ENCODE measurements at places on chromosomes 7 and 10.

- DNase-seq: no peak
Measured at GRCh38 chr10:88792661-88793060, 9.9 kb upstream of the LIPM start.

DNA sequence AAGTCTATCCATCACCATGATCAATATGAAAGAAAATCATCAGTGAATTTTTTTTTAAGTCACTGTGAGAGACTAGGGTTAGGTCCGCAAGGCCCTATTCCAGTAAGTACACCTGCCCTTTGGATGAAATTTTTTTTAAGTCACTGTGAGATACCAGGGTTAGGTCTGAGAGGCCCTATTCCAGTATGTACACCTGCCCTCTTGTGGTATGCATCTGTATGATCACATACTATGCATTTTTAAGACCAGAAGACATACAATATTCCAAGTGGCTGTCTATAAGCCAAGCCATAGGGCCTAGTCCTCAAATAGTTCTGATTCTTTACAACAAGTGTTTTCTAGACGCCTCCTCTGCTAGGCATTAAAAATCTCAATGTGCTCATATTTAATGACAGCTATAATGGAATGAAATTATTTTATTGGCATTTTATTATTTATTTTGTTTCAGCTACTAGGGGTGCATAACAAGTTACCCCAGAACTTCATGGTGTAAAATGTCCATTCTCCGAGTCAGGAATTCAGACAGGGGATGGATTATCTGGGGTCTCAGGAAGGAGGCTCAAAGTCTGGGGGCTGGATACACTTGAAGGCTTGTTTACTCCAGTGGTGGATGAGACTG, 53.1 kb downstream of the TEX36 start:
- DNase-seq: peak; percentile 46

- DNase-seq: peak; percentile 42
Measured at GRCh38 chr7:131327049-131327625, 539 bp upstream of the MKLN1 start.

DNA sequence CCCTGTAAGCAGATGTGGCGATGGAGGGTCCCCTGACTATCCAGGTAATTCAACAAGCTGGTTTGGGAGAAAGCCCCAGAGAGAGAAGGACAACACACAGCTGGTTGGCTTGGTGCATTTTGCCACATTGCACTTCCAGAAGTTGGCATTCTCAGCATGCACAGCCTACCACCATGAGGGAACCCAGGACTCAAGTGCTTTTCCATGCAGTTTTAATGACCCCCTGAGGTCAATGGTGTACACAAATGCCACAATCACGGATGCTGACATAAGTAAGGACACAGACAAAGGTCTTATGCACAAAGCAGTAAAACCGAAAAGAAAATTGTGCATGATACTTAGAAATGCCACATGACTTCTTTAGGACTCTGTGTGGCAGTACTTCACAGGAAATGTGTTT, 645.1 kb downstream of the KCNMA1 start:
- no peak for DNase-seq

DNA sequence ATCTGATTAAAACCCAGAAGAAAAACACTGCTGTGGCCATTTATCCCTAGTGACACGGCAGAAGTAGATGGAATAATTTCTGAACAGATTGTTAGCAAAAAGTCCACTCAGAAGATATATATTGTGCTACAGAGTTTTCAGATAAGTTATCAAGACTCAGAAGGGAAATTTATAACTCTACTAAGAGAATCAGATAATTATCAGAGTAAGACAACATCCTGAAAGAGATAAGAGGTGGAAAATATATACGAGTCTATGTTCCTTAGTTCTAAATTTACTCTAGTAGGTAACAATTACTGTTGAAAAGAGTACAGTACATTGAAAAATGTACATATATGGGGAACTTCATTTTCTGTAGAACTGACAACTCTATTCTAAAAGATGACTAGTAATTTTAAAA, 176.7 kb downstream of the GNAI1 start:
- DNase-seq: no peak

DNA sequence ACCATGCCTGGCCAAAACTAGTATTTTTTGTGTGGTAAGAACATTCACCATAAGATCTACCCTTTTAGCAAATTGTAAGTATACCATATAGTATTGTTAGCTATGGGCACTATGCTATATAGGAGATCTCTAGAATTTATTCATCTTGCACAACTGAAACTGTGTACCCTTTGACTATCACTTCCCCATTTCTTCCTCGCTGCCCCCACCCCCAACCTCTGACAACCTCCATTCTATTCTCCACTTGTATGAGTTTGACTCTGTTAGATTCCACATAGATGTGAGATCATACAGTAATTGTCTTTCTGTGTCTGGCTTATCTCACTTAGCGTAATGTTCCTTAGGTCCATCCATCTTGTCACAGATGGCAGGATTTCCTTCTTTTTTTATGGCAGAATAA, 3.6 kb downstream of the CASP7 start:
- DNase-seq: peak; percentile 26

DNA sequence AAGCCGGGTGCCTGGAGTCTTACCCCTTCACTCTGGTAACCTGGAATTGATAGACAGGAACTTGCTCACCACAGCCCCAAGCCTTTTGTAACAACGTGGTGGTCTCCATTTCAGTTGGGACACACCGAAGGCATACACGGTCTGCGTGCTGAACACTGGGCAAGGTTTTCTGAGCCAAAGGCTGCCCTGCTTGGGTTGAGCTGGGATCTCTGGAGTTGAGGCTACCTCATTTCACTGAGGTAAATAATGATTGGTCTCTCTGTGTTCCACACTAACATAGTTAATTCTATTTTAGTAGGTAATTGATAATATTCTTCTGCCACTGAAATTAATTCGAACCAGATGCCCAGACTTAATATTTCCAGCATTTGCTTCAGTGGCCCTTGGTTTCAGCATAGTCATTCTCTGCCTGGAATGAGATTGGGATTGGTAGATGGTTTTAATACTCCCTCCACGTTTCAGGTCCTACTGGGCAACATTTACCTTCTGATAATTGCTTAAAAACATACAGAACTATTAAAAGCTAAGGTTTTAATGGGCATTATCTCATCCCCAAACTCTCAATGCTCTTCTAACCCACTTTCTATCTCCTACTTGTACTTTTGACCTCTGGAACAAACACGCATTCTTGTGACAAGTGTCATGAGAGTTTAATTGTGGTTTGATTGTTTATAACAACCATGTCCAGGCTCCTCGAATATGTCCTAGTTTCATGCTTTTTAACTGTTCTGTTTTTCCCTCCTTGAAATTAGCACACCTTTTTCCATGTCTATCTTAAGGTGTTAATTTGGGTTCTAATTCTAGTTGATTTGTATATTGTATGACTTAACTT, 202.3 kb upstream of the KLF6 start:
- DNase-seq: no peak

DNA sequence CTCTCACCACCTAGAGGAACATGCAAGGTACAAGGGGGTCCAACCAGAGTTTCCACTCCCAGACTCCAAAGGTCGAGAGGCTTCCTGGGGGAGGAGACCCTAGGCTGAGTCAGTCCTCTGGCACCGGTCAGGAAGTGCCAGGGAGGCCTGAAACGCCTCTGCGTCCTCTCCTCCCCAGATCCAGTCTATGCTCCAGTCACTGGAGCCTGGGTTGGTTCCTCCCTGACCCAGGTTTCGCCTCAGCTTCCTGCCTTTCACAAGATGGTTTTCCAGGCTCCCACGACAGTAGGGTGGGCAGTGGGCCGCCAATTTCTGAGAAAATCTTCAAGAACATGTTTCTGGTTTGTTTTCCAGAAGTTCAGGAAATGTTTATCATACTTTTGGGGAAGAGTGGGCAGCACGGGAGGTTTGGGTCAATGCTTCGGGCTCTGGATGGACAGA, 30.0 kb downstream of the DUSP5 start:
- no peak for DNase-seq

DNA sequence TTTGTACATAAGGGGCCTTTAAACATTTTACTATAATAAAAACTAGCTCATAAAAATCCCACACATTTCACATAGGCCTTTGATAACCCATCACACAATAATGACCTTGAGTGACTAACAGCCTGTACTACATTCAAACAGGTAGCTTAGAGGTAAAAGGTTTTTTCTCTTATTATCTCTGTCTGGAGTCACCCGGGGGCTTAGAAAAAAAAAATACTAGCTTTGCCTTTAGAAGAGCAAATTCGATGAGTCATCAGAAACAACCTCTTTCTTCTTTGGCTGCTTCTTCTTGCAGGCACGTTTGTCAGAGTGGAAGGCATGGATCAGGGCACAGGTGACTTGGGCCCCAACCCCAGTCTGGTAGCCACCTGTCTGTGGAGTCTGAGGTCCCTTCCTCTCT, 43.4 kb upstream of the ADO start:
- no peak for DNase-seq

DNA sequence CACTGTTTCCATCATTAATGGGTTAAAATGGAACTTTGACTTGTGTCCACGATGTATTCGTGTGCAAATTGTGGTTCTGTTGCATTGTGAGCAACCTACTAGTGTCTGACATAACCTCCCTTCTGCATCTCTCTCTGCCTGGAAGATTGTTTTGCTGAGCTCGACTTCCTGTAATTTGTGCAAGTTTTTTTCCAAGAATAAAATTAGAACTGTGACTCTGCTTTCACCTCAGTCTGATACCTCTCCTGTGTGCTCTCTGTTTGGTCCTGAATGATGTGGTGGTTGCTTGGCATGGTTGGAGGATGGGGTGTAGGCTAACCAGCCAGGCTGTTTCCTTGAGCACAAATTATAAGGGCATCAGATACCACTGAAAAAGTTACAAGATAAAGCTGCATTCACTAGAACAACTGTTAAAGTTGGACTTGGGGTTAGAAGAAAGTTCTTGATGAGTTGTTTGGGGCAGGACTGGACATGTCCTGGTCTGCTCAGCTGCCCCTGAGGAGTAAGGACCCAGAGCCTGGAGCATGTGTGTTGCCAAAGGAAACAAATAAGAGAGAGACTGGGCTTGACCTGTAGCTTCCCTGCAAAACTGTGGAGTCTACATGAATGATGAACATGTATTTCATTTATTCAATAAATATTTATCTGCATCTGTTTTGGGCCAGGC, 1.9 kb upstream of the VOPP1 start:
- DNase-seq: no peak

- no peak for DNase-seq
Measured at GRCh38 chr7:52472006-52472620, 563.3 kb upstream of the POM121L12 start.

- DNase-seq: no peak
Measured at GRCh38 chr7:108911016-108911415, 341.3 kb downstream of the DNAJB9 start.

GRCh38 chr7:148700661-148701064, 2.0 kb downstream of the CUL1 start:
- DNase-seq: peak; percentile 47

DNA sequence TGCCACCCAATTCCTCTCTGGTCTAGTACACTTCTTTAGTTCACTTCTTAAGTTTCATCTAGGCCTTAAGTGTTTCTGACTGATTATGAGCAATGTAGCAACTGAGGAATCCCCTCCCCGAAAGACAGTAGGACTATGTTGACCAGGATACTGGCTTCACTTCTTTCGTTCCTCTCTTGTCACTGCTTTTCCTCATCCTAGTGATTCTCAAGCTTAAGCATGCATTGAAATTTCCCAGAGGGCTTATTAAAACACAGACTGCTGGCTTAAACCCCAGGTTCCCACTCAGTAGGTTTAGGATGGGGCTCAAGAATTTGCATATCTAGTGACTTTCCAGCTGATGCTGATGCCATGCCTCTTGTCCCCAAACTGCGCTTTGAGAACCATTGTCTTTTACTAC, 164.6 kb upstream of the WNT16 start:
- DNase-seq: no peak

GRCh38 chr10:58868736-58869435, 307.6 kb upstream of the PHYHIPL start:
- no peak for DNase-seq

DNA sequence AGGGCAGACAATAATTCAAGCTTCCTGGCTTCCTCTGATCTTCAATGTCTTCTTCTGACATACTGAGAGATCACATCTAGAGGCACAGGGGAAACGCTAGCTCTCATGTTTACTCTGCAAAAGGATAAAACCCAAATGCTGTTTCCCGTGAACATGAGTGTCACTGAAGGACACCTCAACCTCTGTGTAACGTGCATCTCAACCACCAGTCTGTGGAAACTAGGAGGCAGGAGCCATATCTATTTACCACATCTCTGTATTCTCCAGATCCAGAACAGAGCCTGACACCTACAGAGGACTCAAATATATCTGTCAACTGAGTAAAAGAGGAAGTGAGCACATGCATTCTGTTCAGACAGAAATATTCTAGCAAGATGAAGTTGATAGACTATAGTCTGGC, 140.3 kb upstream of the TARP start:
- peak; percentile 9 for DNase-seq

- DNase-seq: no peak
Measured at GRCh38 chr10:100774223-100774622, 28.8 kb downstream of the PAX2 start.

DNA sequence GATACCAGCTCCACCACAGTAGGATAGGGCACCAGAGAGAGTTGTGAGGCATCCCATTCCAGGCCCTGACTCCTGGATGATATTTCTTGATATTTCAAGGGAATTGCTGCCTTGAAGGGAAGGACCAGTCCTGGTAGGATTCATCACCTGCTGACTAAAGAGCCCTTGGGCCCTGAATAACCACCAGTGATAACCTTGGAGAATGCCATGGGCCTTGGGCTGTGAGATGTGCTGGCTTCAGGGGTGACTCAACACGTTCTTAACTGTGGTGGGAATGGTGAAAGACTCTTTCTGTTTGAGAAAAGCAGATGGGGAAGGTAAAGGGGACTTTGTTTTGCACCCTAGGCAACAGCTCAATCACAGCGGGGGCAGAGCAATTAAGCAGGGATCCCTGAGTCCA, 21.4 kb upstream of the ASZ1 start:
- no peak for DNase-seq

GRCh38 chr7:99265848-99266480, 6.7 kb upstream of the MYH16 start:
- DNase-seq: no peak

- DNase-seq: peak; percentile 76
Measured at GRCh38 chr10:98404571-98405359, 10.2 kb downstream of the PYROXD2 start.

DNA sequence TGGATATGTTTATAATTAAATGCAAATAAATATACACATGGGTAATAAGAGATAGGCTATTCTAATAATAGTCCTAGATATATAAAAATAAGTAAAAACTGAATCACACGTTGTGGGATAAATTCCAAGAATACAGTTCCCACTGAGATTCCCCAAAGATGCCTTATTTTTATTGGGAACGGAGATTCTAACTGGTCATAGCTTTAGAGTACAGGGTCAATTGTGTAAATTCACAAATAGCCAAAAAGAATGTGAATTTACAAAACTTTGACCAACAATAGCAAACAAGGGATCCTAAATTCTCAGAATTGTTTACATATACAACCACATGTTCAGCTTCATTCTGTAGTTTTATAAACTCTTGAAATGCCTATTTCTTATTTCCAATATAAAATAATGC, 65.0 kb downstream of the VSTM4 start:
- no peak for DNase-seq

GRCh38 chr10:64385355-64385754, 864.2 kb downstream of the REEP3 start:
- no peak for DNase-seq

Data from GM12865 (cell line).